ENCODE measurements at places on chromosomes 2 and 18. TPM values are rescaled to one million over a fixed set of nuclear protein-coding genes. Genes with fewer than 3 reads are reported as not detected.

DNA sequence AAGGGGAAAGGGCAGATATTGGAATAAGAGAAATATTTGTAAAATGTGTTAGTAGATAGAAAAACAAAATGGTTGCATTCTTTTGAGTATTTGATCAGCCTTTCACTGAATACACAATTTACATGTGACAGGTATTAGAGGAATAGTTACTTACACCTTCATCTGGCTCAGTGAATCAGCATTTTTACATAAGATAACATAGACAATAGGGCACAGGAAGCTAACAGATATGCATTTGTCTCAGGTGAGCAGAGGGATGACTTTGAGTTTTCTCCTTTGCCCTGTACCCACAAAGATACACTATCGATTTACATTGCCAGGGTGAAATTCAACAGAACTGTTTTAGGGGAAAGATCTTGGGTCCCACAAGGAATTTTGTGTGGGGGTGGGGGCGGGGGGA lies 373.1 kb upstream of the NETO1 start:
- no peaks in the 10 kb centered on the region for H3K4me1 ChIP-seq
- no peaks in the 10 kb centered on the region for H3K27me3 ChIP-seq
- H3K4me3 ChIP-seq = no peak overlapping the region
- no peak overlapping the region for H3K27ac ChIP-seq

- H3K27ac ChIP-seq = peak overlapping the region; percentile 19
- H3K4me1 ChIP-seq = peaks cover 10% of the 10 kb centered on the region
- peak; percentile 19 for DNase-seq
- no peaks in the 10 kb centered on the region for H3K27me3 ChIP-seq
- no peak overlapping the region for H3K4me3 ChIP-seq
Observed at GRCh38 chr2:204842661-204843485, 297.6 kb downstream of the PARD3B start.

GRCh38 chr2:165410276-165410675 lies 59.2 kb upstream of the CSRNP3 start:
- H3K36me3 ChIP-seq = no peaks in the 10 kb centered on the region
- H3K27me3 ChIP-seq = no peaks in the 10 kb centered on the region
- DNase-seq = peak; percentile 17
- H3K4me1 ChIP-seq = peaks cover 8% of the 10 kb centered on the region
- no peak overlapping the region for H3K27ac ChIP-seq
- no peak overlapping the region for H3K4me3 ChIP-seq

Gene CDH19
- total RNA-seq = 1.7 TPM

- no peaks in the 10 kb centered on the region for H3K27me3 ChIP-seq
- H3K4me1 ChIP-seq = peaks cover 6% of the 10 kb centered on the region
- no peak overlapping the region for H3K27ac ChIP-seq
Observed at GRCh38 chr2:82494739-82495138, 1964.3 kb downstream of the SUCLG1 start.

Gene VWC2L
- 0.25 TPM for total RNA-seq

Gene KCNE4
- total RNA-seq = 5.3 TPM
